ENCODE measurements at places on chromosomes 6 and 20.

DNA sequence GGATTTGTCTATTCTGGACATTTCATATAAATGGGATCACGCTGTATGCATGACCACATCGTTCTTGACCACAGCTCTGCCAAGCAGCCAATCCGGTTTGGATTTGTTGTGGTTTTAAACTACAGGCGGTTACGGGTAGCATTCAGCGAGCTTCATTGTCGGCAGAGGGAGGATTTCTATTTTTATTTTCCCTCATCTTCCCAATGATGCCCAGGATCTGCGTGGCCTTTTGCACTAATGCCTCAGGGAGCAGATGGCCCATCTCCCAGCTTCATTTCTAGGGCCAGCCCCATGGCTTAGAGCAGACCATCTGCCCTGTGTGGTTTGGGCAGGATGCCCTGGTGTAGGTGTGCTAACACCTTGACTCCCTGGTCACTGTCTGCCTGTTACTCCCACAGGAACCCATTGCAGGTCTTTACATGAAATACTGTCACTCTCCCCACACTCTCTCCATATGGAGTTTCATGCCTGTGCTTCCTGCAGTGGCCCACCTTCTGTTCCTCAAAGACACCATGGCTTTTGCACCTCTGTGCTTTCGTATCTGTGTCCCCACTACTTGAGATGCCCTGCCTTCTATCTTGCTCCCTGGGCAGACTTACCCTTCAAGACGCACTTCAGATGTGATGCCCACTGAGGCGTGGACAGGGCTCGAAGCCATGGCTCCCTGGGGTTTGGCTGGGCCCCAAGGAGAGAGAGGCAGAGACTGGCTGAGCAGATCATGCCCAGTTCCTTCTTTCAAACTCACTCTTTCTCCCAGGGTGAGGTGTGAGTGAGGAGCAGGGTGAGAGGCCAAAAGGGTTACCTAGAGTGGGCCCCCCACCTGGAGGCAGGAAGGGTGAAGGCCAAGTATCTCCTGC lies 26.0 kb downstream of the SDCBP2 start:
- no peak for DNase-seq

- DNase-seq: no peak
Observed at GRCh38 chr20:24915892-24916291, 33.2 kb upstream of the CST7 start.

DNA sequence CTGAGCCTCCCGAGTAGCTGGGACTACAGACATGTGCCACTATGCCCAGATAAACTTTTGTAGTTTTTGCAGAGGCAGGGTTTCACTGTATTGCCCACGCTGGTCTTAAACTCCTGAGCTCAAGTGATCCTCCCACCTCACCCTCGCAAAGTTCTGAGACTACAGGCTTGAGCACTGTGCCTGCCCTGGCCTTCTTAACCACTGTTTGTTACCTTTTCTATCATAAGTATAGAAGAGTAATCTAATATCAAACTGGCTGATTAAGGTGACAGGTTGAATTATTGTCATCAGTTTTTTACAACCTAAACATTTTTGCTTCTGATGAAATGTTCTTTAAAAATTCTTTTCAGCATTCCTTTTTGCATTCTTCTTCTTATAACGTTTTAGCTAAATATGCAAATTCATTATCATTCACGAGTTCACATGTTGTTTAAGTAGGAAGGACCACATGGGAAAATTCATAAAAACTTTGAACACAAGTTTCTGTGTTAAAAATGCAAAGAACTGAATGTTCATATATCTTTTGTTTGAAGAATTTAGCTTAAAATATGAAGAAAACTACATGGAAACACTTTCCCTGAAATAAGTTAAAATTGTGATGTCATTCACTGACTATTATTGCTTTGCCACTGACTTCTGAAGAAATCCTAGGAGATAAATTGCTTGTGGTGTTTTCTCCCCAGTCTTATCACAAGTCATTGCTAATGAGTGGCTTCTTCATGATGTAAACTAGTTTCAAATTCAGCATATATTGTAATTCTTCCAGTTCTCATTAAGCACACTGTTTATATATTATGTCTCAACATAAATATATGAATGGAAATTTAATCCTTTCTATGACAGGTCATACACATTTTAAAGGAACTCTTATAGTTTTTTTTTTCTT lies 106.7 kb downstream of the ADGRB3 start:
- DNase-seq: no peak

DNA sequence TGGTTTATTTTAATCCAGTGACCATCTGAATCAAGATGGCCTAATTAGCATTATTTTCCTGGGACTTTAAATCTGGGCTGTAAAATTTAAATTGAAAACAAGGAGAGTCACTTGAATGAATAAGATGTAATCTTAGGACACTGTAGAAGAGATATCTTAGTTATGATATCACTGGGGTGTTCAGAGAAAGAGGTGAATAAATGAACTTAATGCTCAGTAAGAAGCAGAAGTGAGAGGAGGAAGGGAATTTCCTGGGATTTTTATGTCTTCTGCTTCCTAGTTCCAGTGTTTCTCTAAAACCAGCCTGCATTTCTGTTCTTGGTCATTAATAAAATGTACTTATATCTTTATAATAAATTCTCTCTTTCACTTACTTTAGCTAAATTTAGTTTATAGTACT lies 136.8 kb upstream of the PTPRK start:
- no peak for DNase-seq

DNA sequence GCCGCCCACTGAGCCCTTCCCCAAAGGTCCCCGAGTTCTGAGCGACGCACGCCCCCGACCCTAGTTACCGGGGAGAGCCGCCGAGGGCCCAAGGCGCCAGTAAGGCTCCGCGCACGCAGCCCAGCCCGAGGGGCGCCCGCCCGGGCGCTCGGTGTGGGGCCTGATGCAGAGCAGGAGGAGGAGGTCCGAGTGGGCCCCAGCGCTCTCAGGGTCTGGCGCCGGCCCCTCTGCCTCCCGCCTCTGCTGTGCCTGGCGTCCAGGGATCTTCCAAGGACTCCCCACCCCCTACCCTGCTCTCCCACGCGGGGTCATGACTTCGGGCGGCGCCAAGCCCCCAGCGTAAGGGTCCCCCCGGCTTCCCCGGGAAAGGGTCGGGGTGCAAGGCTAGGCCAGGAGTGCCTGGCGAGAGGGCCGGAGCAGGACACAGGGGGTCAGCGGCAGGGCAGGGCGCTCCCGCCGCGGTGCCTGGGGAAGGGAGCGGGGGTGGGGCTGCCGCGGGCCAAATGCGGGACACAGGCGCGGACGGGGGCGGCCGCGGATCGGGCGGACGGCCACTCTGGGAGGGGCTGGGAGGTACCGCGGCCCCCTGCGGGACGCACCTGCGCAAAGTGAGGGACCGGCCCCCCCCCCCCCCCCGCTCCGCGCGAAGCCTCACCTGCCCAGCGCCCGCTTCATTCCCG lies 637 bp downstream of the ABHD12 start:
- DNase-seq: peak; percentile 15

DNA sequence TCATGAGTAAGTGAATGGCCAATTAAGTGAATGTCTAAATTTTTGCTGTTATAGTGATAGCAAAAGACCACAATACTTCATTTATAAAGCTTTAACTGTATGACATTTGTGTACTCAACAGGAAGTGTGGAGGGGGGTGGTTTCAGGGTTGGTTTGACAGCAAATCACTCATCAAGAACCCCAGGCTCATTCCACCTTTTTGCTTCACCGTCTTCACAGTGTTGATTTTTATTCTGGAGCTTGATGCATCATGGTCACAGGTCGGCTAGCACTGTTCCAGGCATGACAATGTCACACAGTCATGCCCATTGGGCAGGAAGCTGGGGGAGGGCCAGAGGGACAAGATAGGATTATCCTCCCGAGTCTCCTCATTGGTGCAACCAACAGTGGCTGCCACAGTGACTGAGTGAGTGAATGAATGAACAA lies 75.0 kb downstream of the MDGA1 start:
- peak; percentile 23 for DNase-seq

DNA sequence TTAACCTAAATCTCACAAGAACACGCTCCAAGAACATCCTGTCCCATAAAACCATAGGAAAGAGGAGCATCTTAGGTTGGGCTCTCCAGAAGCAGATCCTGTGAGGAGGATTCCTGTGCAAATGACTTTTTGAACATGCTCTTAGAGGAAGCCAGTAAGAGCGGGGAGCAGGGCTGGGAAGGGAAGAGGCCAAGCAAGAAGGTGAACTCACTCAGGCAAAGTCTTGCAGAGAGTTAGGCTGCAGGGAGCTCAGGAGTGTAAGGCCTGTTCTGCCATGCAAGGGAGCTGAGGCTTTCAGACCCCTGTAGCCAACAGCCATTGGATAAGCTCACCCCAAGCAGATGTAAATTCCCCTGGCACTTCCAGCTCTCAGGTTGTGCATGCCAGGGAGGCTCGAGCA lies 63.6 kb upstream of the LY86 start:
- DNase-seq: no peak

GRCh38 chr6:1609648-1610496 lies at the start of gene FOXC1:
FOXC1 (plus strand) TSS chr6:1609915; CDS start chr6:1610446, 531 bp downstream.
- DNase-seq: no peak

DNA sequence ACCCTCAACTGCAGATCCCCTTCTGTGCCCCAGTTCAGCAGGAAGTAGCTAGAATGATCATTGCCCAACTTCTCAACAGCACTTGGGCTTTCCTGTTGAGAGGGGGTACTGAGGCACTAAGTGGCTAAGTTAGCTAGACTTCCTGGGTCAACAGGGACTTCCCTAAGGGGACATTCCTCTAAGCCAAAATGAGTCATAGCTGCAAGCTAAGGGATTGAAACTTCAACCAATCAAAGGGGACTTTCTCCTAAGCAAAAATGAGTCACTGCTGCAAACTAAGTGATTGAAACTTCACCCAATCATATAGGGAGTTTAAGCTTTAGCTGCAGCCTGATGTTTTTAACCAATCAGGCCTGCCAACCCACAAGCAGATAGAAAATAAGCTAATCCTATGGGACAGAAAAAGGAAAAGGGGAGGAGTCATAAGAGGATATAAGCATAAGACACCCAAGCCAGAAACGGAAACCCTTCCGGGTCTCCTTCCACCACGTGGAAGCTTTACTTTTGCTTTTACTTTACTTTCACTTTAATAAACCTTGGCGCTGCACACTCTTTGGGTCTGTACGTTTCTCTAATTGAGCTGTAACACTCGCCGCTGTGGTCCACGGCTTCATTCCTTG lies 659.0 kb upstream of the HS3ST5 start:
- no peak for DNase-seq

DNA sequence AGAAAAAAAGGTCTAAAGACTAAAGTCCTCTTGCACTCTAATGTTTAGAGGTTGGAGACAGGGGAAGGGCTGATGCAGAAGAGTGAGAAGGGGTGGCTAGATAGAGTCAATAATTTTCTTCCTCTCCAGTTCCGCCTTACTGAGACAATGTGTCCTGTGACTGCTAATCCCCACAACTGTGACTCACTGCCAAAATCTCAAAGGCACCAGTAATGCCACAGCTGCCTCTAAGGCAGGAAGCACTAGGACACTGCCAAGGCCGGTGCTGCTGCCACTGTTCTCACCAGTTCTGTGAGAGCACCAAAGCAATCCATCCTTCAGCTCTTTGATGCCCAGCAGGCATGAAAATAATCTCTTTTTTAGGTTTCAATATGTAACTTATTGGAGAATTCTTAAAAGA lies 701.9 kb upstream of the MAP3K7 start:
- DNase-seq: no peak

- DNase-seq: no peak
Observed at GRCh38 chr6:168990019-168990751, 263.5 kb downstream of the THBS2 start.

- no peak for DNase-seq
Observed at GRCh38 chr6:72905705-72906478, 284.0 kb downstream of the KCNQ5 start.

GRCh38 chr20:62021793-62022385 lies 43.8 kb downstream of the TAF4 start:
- no peak for DNase-seq

GRCh38 chr20:10940941-10941340 lies 267.1 kb upstream of the JAG1 start:
- DNase-seq: no peak

- DNase-seq: no peak
Observed at GRCh38 chr6:53744321-53744720, 50.5 kb upstream of the LRRC1 start.

DNA sequence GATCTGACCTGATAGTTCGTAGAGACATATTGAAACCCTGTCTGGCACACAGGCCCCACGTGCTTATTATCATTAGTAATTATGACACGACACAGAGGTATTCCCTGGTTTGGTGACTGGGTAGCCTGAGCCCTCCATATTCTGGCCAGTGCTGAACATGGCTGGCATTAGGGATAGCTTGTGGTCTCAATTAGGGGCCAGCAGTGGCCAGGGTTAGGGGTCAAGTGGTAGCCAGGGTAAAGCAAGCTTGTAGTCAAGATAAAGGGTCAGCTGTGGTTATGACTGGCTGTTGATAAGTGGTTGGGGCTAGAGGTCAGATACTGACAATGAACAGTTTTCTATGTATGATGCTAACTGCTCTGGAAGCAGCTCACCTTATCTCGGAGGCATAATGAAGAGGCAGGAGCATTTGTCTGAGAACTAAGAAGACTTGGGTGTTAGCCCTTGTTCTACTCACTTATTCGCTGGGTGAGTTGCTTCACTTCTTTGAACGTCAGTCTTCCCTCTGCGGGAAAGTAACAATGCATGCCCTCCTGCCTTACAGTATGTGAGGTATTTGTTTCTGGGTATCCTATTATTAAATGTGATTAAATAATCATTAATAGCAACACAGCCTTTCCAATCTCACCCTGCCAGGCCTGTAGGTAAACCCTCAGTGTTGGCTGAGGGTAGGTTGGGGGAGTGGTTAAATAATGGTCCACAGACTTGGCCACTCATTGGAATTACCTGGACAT lies 66.7 kb downstream of the VEGFA start:
- no peak for DNase-seq

- no peak for DNase-seq
Observed at GRCh38 chr6:149636124-149636523, 12.4 kb downstream of the KATNA1 start.

GRCh38 chr6:157648561-157648960 lies 174.5 kb upstream of the SNX9 start:
- no peak for DNase-seq

DNA sequence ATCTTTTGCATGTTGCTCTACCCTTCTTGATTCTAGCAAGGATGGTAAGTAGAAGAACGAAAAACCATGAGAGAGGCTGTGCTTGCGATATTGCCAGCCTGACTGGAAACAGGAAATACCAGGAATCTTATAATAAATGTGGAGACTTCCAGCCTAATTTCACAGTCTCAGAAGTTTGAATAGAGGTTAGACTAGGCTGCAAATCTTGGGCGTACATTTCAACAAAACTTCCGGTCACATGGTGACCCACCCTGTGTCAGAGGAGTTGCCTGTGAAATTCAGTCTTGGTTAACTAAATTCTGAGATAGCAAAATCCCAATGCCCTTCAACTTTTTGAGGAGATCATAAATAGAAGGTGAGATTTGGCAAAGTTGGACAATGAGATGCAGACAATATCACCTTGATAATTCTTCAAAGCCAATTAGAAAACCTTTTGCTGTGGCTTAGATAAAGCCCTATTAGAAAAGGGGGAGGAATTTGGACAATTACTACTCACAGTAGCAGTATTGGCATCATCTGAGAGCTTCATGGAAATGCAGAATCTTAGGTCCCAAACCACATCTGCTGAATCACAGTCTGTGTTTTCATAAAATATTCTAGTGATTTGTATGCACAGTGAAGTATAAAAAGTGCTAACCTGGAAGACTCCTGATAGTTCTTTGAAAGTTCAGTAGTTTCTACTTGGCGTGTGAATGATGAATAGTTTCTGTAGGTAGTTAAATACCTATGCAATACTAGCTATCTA lies 262.0 kb upstream of the JAG1 start:
- no peak for DNase-seq

Measured in activated CD4-positive, alpha-beta T cell treated with anti-CD3 and anti-CD28 coated beads for 4 hours (primary cell).